ENCODE measurements at places on chromosomes 16 and 17.

DNA sequence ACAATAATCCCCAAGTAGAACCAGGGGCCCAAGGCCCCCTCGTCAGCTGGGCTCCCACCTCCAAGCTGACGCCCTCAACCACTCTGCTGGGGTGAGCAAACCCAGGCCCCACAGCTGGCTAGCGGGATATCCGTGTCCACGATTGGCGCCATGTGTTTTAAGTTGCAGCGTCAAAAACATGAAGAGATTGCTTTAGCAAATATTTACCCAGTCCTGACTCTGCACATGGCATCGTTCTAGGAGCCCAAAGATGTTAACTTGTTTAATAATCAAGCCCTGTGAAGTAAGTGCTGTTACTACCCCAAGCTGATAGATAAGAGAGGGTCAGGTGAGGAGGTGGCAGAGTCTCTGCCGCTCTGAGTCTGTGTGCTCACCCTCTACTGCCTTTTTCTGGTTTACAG is 344 bp upstream of the SEPTIN12 start:
- no peak for DNase-seq

- DNase-seq: peak; percentile 68
Measured at GRCh38 chr17:45172541-45173286, 11.0 kb downstream of the HEXIM2 start.

GRCh38 chr17:9414471-9414870 is 161.1 kb downstream of the STX8 start:
- no peak for DNase-seq

- no peak for DNase-seq
Measured at GRCh38 chr17:63991611-63992010, 6.5 kb upstream of the PRR29 start.

DNA sequence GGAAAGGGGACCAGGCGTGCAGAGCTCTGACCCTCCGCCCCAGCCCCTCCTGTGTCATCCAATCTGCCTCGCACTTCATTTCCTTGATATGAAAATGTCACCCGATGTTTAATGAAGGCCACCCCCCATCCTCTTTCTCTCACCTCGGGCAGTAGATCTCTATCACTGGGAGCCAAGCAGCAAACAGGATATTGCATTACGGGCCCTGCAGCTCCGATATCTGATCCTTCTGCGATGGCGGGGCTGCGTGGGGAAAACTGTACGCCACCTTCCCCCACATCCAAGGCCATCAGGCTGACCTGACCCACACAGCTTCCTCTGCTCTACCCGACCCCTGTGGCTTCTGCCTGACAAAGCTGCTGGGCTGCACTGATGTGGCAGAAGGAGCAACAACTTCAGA is 74.9 kb downstream of the DYNLRB2 start:
- no peak for DNase-seq

GRCh38 chr17:67528751-67529436 is 151.8 kb downstream of the PITPNC1 start:
- peak; percentile 39 for DNase-seq

DNA sequence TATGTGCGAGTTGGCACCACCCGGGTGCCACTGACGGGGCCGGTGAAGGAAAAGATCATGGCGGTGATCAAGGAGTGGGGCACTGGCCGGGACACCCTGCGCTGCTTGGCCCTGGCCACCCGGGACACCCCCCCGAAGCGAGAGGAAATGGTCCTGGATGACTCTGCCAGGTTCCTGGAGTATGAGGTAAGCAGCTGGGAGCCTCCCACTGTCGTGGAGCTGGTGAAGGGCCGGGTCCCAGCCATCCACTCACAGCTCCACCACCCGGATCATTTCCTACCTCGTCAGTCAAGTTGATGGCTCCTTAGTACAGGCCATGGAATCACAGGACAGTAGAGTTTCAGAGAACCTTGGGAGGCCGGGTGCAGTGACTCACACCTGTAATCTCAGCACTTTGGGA is 20.0 kb downstream of the ATP2A1 start:
- DNase-seq: no peak

- no peak for DNase-seq
Measured at GRCh38 chr17:76270127-76270592, 5.0 kb downstream of the UBALD2 start.

DNA sequence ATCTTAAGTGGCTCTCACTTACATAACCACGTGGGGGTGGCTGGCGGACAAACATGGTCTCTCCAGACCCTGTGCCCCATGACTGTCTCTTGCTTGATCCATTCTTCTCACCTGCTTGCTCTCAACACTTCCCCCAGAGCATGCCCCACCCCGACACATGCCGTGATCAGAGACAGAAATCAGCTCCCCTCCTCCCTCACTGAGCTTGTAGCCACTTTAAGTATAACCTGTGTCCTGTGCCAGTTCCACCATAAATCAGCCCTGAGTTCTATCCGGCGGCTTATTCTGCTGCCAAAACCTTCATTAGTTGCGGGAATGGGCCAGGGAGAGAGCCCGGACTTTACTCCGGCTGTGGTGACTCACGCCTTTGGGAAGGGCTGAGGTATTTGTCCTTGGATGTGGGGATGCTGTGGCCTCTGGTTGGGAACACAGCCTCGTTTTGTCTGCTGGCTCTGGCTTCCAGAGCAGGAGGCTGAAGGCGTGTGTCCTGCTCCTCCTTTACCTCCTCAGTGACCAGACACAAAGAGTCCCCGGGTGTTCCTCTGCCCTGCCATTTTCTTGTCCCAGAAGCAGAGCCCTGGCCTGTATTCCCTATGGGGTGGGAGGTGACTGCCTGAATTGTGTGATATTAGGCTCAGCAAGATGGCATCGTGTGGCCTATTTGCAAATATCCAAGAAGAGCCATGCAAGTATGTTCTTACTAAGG is 21.1 kb downstream of the ANKRD40 start:
- DNase-seq: no peak

- no peak for DNase-seq
Measured at GRCh38 chr17:10197362-10197720, 1.1 kb downstream of the GAS7 start.

DNA sequence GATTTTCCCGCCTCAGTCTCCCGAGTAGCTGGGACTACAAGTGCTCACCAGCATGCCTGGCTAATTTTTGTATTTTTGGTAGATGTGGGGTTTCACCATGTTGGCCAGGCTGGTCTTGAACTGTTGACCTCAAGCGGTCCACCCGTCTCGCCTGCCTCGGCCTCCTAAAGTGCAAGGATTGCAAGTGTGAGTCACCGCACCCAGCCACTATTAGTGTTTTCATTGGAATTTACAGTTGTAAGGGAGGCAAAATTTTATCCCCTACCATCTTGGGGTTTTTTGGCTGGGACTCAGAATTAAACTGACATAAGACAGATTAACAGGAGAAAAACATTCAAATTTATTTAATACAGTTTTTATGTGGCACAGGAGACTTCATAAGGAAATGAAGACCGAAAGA is 12.3 kb upstream of the MYCBPAP start:
- no peak for DNase-seq

DNA sequence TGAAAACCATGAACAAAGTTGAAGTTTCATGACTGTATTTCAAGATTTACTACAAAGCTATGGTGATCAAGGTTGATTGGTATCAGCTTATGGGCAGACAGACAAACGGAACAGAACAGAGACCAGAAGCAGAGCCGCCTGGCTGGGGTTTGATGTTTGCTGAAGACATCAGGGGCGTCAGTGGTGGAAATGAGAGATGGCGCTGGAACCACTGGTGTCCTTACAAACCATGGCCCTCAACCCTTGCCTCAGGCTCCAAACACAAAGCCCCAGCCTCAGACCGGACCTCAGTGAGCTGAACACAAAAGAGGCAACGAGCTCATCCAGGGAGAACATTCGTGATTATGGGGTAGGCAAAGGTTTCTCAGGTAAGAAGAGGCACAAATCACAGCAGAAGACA is 113.0 kb upstream of the METRNL start:
- no peak for DNase-seq

DNA sequence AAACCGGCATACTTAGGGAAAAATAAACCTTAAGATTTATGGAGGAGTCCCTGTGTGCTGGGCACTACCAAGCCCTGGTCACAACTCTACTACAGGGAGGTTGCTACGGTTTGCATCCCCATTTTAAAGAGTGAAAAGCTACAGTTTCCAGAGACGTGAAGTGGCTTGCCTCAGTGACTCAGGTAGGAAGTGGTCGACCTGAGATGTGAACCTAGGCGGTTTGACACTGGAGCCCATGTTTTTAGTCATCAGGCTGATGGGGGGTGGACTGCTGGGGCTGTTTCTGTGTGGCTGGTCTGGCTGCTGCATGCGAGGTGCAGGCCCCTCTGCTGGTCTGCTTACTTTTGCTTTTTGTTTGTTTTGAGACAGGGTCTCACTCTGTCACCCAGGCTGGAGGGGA is 6.6 kb downstream of the COX6A2 start:
- DNase-seq: no peak

GRCh38 chr17:66995944-66996343 is 31.4 kb downstream of the CACNG4 start:
- DNase-seq: no peak

GRCh38 chr17:7190276-7190917 is 11.2 kb upstream of the ASGR1 start:
- DNase-seq: no peak

- DNase-seq: no peak
Measured at GRCh38 chr16:6633456-6633855, 699.2 kb upstream of the RBFOX1 start.

DNA sequence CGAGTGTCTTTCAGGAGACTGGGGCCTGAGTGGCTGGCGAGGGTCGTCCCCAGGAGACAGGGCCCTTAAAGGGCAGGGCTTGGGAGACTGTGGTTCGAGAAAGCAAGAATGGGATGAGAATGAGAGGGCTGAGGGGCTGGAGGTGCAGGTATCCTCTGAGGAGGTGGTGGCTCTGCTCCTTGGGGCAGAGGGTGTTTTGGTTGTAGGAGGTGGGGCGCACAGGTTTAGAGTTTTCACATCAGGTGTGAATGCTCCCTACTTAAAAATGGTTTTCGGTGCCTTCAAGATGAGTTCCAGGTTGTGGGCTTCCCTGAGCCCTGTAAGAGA is 430 bp downstream of the BCAS3 start:
- DNase-seq: no peak
